NCI-H446 (cell line): ENCODE measurements at places on chromosomes 4 and X.

GRCh38 chrX:137290011-137290410 is 256.2 kb upstream of the GPR101 start:
- DNase-seq = no peak

DNA sequence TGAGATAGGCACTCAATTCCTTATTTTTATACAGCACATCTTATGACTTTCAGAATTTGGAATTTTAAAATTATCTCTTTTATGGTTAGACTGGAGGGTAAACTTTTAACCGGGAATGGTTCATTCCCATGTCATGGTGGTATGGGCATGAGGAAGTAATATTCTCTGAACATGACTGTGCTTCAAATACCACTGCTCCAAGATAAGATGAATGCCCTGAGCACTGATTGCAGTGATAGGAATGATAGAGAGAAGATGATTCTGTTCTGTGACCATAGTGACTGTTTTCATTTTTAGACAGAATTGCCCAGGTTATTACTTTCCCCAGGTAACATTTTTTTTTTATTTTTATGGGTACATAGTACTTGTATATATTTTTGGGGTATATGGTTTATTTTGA is 187.4 kb downstream of the ATOH1 start:
- DNase-seq = no peak

- peak; percentile 35 for DNase-seq
These were observed 568 bp downstream of the HTT start for GRCh38 chr4:3074846-3075651.

DNA sequence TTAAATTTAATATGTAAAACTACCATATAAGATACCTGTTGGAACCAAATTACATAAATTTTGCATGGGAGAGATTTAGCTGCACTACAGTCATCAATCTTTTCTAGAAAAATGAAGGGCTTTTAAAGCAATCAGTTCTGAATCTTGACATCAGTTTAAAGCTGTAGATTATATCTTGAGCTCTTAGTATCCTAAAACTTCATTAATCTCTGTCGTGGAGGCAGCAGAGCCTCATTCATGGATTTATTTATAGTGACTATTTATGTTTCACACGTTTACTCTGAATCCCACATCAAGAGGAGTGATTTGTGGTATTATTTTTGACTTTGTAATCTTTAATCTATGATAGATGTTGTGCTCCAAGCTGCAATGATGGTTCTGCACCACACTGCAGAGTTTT is 175.9 kb downstream of the PDGFC start:
- no peak for DNase-seq

DNA sequence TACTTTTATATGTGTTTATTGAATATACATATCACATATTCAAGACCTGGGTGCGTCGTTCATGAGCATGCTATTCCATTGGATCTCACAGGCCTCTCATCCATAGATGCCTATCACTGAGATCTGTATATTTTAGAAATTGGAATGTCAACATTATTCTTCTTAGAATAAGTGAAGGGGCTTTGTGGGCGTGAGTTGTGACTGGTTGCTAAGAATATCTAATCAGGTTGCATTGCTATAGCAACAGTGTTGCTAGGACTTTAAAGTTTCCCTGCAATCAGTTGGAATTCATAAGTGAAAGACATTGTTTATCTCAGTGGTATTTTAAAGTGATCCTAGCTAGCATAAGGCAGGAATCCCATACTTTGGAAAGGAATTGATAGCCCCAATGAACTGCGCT is 36.7 kb upstream of the ANK2 start:
- no peak for DNase-seq

- no peak for DNase-seq
These were observed 11.8 kb upstream of the SH3RF1 start for GRCh38 chr4:169282429-169283113.

GRCh38 chrX:23287191-23287725 is 47.4 kb upstream of the PTCHD1 start:
- DNase-seq = no peak

GRCh38 chrX:1164322-1165288 is 47.8 kb downstream of the CRLF2 start:
- no peak for DNase-seq

DNA sequence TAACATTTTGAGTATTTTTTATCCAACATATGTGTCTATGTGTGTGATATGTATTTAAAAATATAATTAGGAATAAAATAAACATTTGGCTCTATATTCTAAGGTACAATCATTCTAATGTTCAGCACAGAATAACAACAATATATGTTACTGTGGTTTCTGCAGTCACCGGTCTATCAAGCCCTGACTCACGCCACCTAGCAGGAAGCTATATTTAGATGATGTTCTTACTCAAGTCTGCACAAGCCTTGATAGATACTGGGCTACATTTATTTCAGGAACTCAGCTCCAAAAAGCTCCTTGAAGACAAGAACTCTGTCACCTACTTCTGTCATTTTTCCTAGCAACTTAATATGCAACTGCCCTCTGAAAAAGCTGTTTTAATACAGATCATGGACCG is 152.0 kb upstream of the FTHL17 start:
- DNase-seq = no peak

GRCh38 chrX:136228839-136229207 is 22.4 kb downstream of the MAP7D3 start:
- no peak for DNase-seq

- no peak for DNase-seq
These were observed 10.5 kb upstream of the MAMLD1 start for GRCh38 chrX:150352581-150352980.

DNA sequence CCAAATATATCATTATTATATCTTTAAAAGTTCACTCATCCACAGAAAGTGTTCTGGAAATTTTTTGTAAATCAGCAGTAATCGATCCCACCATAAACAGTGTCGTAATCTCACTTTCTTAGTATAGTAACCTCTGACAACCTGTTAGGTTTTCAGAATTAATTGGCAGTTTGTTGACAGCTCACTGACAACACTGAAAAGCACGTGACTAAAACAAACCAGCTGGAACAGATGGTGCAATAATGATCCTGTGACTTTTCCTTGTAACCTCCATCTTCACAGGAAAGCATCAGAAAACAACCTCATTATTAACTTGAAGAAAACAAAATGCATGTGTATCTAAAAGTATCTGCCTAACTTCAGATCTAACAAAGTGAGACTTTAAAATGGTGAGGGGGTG is 48.5 kb downstream of the FSTL5 start:
- no peak for DNase-seq

GRCh38 chr4:114464726-114465272 is 133.8 kb upstream of the UGT8 start:
- no peak for DNase-seq

- DNase-seq = no peak
These were observed 427.7 kb upstream of the MAGEB2 start for GRCh38 chrX:29787656-29788055.

DNA sequence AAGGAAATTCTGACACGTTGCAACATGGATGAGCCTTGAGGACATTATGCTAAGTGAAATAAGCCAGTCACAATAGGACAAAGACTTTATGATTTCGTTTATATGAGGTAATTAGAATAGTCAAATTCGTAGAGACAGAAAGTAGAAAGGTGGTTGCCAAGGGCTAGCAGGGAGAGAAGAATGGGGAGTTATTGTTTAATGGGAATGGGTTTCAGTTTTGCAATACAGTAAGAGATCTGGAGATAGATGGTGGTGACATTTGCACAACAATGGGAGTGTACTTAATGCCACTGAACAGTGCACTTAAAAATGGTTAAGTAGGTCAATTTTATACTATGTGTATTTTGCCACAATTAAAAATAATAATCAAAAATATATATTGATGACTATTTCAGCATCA is 43.4 kb upstream of the TMEM154 start:
- no peak for DNase-seq

DNA sequence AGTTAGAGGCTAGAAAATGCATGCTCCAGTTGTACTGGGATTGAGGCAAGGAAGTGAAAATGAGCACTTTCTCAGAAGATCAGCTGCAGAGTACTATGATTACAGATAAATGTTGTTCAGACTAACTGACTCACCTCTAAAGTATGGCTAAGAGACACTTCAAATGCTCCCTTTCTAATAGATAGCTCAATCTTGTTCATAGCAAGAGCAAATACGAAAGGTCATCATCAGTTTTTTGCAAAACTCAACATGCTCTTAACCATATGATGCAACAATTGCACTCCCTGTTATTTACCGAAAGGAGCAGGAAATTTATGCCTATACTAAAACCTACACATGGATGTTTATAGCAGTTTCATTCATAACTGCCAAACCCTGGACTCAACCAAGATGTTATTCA is 838.4 kb upstream of the INTU start:
- DNase-seq = no peak

- no peak for DNase-seq
These were observed 78.8 kb upstream of the FAT4 start for GRCh38 chr4:125235971-125236370.
